Type B pancreatic cell (in vitro differentiated cells): ENCODE measurements at places on chromosomes 1 and 21. TPM values are rescaled to one million over a fixed set of nuclear protein-coding genes. Genes with fewer than 3 reads are reported as not detected.

Gene SSBP3
- 69.5 and 129 TPM in 2 replicates for total RNA-seq

Gene KIF21B
- 0.79 and 7.6 TPM in 2 replicates for total RNA-seq

DNA sequence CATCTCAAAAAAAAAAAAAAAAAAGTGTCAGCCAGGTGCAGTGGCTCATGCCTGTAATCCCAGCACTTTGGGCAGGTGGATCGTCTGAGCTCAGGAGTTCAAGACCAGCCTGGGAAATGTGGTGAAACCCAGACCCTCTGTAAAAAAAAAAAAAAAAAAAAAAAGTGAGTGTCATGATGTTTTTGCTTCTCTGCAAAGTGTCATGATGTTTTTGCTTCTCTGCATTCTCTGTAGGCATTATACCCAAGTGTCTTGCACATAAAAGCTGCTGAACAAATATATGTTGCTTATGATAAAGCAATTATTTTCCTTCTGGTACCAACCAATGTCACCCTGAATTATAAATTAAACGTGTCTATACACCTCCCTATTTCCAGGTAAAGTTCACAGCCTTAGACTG lies 1.7 kb downstream of the ACBD6 start:
- H3K36me3 ChIP-seq: peaks cover 12% of the 10 kb centered on the region
- no peaks in the 10 kb centered on the region for H3K27me3 ChIP-seq
- H3K4me1 ChIP-seq: peaks cover 31% of the 10 kb centered on the region
- H3K4me3 ChIP-seq: peak overlapping the region; percentile 81
- no peak overlapping the region for H3K27ac ChIP-seq
- DNase-seq: no peak

- DNase-seq: no peak
- no peak overlapping the region for H3K4me3 ChIP-seq
- H3K36me3 ChIP-seq: no peaks in the 10 kb centered on the region
- H3K27ac ChIP-seq: no peak overlapping the region
- H3K4me1 ChIP-seq: peaks cover 9% of the 10 kb centered on the region
- no peaks in the 10 kb centered on the region for H3K27me3 ChIP-seq
Measured at GRCh38 chr1:199449681-199450080, 577.8 kb upstream of the NR5A2 start.

DNA sequence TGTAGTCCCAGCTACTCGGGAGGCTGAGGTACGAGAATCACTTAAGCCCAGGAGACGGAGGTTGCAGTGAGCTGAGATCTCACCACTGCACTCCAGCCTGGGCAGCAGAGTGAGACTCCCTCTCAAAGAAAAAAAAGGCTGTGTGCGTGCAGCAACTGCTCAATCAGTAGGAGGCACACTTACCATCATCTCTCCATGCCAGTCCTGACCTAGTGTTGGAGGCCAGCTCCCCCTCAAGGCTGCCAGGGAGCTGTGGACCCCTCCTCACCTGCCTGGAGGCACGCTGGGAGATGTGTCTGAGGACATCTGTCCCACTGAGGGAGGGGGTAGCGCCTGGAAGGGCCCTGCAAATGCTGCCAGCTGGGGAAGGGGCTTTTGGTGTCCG lies 11.9 kb downstream of the RPS6KA1 start:
- H3K27ac ChIP-seq: no peak overlapping the region
- H3K36me3 ChIP-seq: peaks cover 3% of the 10 kb centered on the region
- DNase-seq: no peak

GRCh38 chr1:3257788-3258187 lies 188.8 kb downstream of the PRDM16 start:
- H3K4me3 ChIP-seq: no peak overlapping the region
- no peak overlapping the region for H3K27ac ChIP-seq
- peaks cover 14% of the 10 kb centered on the region for H3K27me3 ChIP-seq
- DNase-seq: no peak
- peaks cover 4% of the 10 kb centered on the region for H3K36me3 ChIP-seq
- peaks cover 11% of the 10 kb centered on the region for H3K4me1 ChIP-seq

- H3K27me3 ChIP-seq: no peaks in the 10 kb centered on the region
- H3K27ac ChIP-seq: no peak overlapping the region
- no peak overlapping the region for H3K4me3 ChIP-seq
- no peaks in the 10 kb centered on the region for H3K36me3 ChIP-seq
- no peak for DNase-seq
Measured at GRCh38 chr1:173002891-173003838, 47.6 kb downstream of the TNFSF18 start.

- DNase-seq: no peak
- H3K36me3 ChIP-seq: peaks cover 4% of the 10 kb centered on the region
- peak overlapping the region; percentile 83 for H3K27ac ChIP-seq
- peaks cover 7% of the 10 kb centered on the region for H3K27me3 ChIP-seq
- H3K4me3 ChIP-seq: no peak overlapping the region
- H3K4me1 ChIP-seq: peaks cover 9% of the 10 kb centered on the region
Measured at GRCh38 chr1:201436393-201436792, 14.9 kb upstream of the TNNI1 start.

DNA sequence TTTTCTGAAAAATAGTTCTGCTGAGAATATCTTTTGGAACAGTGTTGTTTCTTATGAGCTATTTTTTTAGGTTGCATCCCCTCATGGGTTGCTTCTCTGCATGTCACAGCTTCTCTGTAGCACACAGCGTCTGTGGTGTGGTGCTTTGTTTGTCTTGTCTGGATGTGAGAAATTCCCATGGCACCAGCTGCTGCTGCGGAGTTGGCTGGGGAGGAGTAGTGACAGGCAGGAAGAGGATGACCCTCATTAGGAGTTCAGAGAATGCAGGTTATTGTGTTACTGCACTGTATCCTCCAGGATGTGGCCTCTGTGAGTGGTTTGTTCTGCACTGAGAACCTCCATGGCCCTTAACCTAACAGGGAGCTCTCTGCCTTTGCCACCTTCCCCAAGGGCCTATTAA lies 64.8 kb downstream of the TSEN15 start:
- no peaks in the 10 kb centered on the region for H3K4me1 ChIP-seq
- no peaks in the 10 kb centered on the region for H3K36me3 ChIP-seq
- H3K4me3 ChIP-seq: no peak overlapping the region
- H3K27me3 ChIP-seq: no peaks in the 10 kb centered on the region
